Mesenteric fat pad (tissue), 1 donor: ENCODE measurements at places on chromosomes 6 and 20. TPM values are rescaled to one million over a fixed set of nuclear protein-coding genes. Genes with fewer than 3 reads are reported as not detected.

The GINS1 gene
- 0.58 TPM for total RNA-seq

The MYLK4 gene
- total RNA-seq = 0.61 TPM

The B3GALT4 gene
- 10.7 TPM for total RNA-seq

The KIF13A gene
- total RNA-seq = 48.5 TPM

The MEI4 gene
- not detected for total RNA-seq

The TP53TG5 gene
- total RNA-seq = not detected

The PTPRT gene
- total RNA-seq = not detected

The CCHCR1 gene
- total RNA-seq = 8.4 TPM

The CPNE1 gene
- 126 TPM for total RNA-seq

The MUC21 gene
- total RNA-seq = not detected
